Hippocampal formation (tissue), 2 donors: ENCODE measurements at places on chromosomes 16 and 17.

DNA sequence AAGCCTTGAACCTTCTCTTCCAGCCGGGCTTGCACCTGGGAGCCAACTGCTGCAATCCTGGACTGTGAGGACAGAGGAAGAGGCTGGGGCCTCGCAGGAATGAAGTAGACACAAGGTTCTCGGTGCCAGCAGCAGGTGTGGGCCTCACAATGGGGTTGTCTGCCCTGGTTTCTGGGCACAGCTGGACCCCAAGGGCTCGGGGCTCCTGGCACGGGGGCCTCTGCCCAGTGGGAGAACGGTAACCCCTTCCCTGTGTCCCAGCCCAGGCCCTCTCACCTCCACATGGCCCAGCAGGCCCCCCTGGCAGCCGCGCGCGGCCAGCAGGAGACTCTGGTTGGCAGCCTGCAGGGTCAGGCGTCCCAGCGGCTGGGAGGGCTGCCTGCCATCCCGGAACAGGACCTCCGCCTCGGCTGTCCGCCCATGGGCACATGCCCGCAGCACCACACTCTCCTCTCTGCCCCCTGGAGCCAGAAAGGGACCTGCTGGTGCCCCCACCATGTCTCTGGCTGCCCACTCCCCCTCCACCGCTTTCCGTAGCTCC lies 46.9 kb downstream of the RMI2 start:
- DNase-seq, result no peak

GRCh38 chr16:85061566-85061965 lies 34.0 kb downstream of the KIAA0513 start:
- DNase-seq, result no peak

DNA sequence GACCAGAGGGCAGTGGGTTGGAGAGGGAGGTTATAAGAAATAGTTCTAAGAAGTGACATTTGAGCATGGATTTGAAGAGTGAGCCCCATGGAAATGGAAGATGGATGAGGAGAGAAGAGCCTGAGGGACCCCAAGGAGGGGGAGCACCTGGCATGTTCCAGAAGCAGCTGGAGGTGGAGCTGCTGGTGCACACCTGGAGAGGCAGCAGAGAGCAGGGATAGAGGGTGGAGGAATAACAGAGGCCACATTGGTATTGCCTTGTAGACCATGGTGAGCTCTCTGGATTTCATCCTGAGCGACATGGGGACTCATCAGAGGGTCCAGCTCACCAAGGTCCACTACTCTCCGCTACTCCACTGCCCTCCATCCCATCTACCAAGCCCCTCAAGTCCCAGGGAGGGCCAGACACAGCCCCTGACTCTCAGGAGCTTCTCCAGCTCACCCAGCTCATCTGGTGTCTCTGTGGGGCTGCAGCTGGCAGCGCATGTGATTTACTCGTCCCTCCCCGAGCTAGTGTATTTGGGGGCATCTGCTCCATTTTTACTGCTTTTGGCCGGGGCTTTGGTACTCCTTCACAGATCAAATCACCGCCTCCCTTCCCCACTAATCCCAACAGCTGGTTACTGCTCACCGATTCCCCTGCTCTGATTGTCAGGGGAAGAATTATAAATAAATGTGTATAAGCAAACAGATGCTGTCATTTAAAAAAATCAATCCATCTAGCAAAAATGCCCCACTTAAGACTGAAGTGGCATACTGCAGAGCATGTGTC lies 22.1 kb upstream of the KDM8 start:
- no peak for DNase-seq

DNA sequence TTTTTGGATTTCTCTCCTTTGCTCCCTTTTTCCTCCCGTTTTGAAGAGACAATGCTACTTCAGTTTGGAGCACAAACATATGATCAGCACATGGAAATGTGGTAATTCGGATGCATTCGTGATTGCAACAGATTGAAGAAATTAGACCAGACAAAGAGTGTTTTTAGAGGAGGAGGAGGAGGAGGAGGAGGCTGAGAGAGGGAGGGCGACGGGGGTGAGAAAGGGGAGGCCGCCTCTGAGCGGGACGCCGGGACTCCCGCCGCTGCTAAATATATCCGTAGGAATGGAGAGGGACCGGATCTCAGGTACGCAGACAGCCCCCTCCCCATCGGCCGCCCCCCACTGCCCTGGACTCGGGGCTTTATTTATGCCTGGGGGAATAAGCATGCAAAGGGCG lies 179.3 kb downstream of the SEC14L1 start:
- no peak for DNase-seq

GRCh38 chr16:23391381-23392222 lies 61.4 kb downstream of the COG7 start:
- no peak for DNase-seq

DNA sequence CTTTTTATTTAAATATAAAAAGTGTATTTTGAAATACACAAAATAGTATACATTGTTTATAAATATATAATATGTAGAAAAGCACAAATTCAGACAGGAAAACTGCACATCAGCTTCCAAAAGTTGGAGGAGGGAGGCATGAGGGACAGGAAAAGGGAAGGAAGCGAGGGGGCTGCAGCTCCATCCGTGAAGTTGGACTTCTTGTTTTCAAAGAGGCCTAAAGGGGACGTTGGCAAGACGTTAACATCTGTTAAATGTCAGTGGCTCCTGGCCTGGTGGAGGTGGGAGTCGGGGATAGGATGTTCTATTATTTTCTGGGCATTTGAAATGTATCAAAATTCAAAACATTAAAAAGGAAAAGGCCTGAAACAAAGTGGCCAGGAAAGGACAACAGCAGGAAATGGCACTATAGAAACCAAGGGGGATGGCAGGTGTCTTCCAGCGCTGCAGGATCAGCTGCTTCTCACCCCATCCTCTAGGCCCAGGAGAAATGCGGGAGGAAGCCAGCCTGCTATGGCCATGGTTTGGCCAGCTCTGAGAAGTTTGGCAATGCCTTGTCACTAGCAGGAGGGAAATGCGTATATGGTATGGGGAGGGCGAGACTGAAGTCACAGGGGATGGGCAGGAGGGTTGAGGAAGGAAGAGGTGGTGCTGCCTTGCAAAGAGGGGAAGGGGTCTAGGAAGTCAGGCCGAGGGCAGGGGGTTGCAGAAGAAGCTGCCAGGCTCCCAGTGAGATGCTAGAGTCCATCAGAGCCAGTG lies 6.4 kb downstream of the CMTM2 start:
- DNase-seq, result no peak

GRCh38 chr17:73783945-73784603 lies 139.8 kb upstream of the SDK2 start:
- DNase-seq, result no peak

GRCh38 chr16:31182391-31182790 lies 2.5 kb downstream of the FUS start:
- no peak for DNase-seq

DNA sequence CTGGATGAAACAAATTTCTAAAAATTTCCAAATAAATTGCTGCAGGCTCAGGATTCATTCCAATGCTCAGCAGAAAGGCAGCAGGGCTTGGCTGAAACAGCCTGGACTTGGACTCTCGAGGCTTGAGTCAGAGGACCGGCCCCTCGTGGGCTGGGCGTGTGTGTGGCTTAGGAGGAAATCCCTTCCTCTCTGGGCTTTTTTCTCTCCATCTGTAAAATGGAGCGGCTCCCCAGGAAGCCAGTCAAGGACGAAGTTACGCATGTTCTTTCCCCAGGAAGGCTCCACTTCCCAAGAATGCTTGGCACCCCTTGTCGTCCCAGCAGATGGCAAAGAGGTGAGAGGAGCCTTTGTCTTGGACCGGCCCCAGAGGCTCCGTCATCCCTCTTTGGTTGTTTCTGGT lies 13.5 kb downstream of the SLC46A1 start:
- DNase-seq, result no peak

DNA sequence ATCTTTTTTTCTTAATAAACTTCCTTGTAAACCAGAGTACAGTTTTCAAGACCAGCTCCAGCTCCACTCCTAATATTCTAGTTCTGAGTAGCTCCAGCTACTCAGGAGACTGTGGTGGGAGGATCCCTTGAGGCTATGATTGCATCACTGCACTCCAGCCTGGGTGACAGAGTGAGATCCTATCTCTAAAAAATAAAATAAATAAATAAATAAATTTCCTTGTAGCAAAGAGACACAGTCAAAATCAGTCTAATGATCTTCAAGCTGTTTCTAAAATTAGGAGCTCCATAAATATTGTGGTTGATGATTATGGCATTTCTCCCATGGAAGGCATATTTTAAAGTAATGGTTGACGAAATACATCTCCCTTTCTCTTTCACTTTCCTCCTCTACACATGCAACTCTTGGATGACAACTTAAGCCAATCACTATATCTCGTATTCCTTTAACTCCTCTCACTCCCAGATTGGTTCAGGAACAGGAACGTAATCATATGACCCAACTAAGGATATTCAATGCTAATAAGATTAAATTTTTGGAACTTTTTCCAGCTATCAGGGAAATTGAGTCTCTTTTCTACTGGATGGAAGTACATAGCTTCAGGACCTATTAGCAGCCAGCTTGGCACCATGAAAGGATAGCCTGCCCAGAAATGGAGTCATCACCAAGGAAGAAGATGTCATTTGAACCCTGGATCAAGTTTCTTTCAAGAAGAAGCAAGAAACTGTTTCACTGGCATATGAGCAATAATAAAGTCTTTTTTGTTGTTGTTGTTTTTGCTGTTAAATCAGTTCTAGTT lies 42.1 kb upstream of the TAOK1 start:
- no peak for DNase-seq

DNA sequence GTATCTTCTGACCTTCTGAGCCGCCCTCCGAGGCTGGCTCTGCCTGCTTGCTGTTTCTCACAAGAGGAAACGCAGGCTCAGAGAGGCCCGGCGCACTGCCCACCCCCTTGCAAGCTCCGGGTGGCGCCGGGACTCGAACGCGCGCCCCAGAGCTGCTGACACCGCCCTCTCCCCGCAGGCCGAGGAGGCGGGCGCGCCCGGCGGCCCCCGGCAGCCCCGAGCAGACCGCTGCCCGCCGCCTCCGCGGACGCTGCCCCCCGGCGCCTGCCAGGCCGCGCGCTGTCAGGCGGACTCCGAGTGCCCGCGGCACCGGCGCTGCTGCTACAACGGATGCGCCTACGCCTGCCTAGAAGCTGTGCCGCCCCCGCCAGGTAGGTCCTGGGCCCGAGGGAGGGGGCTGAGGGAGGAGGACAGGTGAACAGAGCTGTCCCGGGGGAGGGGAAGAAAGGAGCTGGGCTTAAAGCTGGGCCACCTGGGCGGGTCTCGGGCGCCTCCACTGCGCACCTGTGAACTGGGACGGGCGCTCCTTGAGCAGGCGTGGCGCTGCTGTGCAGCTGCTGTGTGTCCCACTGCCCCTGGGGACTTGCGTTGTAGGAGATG lies 18.2 kb downstream of the WFDC1 start:
- DNase-seq, result no peak

GRCh38 chr17:61878984-61879612 lies 15.8 kb upstream of the BRIP1 start:
- DNase-seq, result no peak

DNA sequence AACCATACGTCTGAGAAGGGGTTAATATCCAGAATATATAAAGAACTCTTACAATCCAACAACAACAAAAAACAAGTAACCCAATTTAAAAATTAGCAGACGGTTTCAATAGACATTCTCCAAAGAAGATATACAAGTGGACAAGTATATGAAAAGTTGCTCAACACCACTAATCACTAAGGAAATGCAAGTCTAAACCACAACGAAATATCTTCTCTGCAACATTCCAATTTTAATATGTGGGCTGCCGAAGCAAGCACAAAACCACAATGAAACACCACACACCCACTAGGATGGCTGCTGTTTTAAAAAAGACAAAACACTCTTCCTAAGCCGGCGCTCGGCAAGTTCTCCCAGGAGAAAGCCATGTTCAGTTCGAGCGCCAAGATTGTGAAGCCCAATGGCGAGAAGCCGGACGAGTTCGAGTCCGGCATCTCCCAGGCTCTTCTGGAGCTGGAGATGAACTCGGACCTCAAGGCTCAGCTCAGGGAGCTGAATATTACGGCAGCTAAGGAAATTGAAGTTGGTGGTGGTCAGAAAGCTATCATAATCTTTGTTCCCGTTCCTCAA lies 5.9 kb upstream of the SLC13A2 start:
- no peak for DNase-seq

DNA sequence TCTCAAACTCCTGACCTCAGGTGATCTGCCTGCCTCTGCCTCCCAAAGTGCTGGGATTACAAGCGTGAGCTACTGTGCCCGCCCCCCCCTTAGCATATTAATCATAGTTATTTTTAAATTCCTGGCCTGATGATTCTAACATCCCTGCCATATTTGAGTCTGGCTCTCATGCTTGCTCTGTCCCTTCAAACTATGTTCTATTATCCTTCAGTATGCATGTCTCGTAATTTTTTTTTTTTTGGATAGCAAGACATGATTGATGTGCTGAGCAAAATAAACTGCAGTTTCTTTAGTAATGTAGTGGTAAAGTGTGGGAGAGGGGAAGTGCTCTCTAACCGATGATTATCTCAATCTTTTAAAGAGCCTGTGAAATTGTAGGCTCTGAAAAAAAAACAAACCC lies 34.3 kb upstream of the TMEM92 start:
- DNase-seq, result no peak

DNA sequence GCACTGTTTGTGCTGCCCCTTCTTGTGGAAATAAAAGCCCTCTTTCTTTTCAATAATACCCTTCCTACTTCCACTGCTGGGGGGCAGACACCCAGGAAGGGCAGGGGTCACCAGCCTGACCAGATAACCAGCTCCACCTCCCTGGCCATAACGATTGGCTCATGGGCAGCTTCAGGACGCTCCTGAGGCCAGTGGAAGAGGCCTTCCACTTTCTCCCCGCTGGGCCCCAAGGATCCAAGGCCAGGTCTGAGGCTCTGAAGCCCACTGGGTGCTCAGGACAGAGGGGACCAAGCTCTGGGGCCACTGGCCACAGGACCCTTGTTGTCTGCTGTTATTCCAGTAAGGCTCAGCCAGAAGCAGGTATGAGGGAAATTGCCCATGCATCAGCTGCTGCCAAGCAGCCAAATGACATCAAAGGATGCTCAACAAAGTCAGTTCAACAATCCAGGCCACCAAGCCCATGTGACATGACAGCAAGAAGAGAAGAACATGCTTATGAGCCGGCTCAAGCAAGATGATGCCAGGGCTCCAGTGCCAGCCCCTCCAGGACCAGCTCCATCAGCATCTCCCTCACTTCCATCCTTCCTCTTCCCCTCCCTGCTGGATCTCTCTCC lies 238.8 kb downstream of the ZNF423 start:
- DNase-seq, result no peak

DNA sequence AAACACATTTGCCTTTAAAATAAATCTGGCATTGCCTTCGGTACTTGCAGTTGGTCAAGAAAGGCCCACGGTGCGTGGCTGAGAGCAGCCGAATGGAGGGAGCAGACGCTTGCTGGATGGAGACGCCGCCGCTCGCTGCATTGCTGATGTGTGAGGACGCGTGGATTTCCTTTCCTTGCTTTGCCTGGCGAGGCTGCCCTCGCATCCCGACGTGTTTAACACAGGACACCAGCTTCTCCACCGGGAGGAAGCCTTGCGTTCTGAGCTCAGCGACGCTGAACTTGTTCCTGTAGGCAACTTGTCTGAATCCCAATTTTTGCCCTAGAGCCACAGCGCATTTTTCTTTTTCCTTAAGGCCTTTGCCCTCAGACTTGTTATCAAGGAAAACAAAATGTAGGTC lies 45.8 kb downstream of the COX4I1 start:
- no peak for DNase-seq

GRCh38 chr16:53224951-53225533 lies 170.3 kb downstream of the CHD9 start:
- no peak for DNase-seq
